ENCODE measurements at places on chromosomes 2 and 18.

GRCh38 chr18:60471652-60472051, 99.1 kb upstream of the MC4R start:
- DNase-seq: no peak

DNA sequence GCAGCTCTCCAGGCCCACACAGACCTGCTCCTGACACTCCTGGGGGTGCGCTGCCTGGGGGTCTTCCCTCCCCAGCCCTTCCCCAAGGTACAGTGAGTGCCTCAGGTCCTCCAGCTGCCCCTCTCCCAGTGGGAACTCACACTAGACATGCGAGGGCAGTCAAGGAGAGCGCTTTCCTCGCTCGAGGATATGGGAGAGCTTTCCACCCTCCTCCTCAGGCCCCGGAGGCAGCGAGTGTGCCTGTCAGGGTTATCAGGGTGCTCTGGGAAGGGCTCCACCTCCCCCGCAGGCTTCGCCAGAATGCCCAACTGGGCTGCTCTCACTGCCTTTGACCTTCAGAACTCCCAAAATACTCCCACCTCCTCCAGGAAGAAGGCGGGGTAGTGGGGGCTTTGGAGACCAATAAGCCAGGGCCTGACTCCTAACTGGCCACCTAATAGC, 85.7 kb upstream of the LAPTM4A start:
- DNase-seq: no peak

- no peak for DNase-seq
Measured at GRCh38 chr18:57981308-57982028, 62.6 kb upstream of the NEDD4L start.

- DNase-seq: no peak
Measured at GRCh38 chr18:76999077-76999476, 133.5 kb downstream of the MBP start.

- DNase-seq: no peak
Measured at GRCh38 chr18:23617412-23618014, 31.2 kb upstream of the NPC1 start.

DNA sequence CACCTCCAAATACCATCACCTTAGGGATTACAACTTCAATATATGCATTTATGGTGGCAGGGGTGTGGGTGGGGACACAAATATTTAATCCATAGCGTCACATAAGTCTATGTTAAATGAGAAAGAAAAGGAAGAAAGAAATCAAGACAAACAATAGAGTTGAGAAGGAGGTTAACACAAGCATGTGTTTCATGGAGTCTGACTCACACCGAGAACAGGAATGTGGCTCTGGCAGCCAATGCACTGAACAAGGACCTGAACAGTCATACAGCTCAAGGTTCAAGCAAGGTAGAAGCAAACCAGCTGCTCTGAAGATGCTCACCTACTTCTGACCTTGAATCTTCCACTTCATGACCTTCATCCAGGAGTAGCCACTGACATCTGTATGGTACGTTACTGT, 36.2 kb upstream of the LPIN1 start:
- DNase-seq: no peak

- no peak for DNase-seq
Measured at GRCh38 chr18:57027190-57027708, 119.6 kb upstream of the BOD1L2 start.

DNA sequence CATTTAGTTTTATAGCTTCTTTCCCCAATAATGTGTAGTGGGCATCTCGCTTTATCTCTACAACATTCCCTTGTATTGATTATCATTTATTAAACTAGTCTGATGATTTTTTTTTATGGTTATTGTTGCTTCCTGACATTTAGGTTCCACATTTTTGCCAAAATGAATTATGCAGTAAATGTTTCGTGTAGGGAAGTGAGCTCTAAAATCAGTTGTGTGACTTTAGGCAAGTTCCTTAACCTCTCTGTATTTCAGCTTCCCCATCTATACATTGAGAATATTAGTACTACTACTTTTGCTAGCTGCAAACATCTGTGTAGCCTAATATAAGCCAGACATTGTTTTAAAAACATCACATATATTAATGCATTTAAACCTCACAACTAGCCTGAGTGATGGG, 22.9 kb downstream of the SOCS6 start:
- DNase-seq: no peak

GRCh38 chr2:50116096-50117010, 915.6 kb downstream of the NRXN1 start:
- no peak for DNase-seq

DNA sequence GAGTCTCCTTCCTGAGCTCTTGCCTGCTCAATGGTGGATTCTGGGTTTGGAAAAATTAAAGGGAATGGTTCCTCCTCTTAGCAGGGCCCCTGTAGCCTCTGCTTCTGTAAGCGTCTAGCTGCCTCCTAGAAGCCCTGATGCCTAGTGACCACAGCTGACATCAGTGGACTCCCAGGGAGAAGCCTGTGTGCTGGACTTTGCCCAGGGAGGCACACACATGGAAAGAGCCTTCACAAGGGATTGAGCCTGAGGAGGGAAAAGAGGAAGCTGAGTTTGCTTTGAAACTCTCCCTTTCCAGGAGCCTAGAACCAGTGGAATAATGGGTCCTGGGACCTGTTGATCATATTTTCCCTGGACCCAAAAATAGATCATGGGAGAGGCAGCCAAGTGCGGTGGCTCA, 1.4 kb upstream of the CFAP65 start:
- DNase-seq: no peak

GRCh38 chr2:166609183-166609959, 115.3 kb upstream of the SCN7A start:
- no peak for DNase-seq

- no peak for DNase-seq
Measured at GRCh38 chr2:220226076-220226475, 598.6 kb downstream of the SLC4A3 start.

- DNase-seq: peak; percentile 17
Measured at GRCh38 chr18:37778417-37779165, 213.0 kb upstream of the CELF4 start.

DNA sequence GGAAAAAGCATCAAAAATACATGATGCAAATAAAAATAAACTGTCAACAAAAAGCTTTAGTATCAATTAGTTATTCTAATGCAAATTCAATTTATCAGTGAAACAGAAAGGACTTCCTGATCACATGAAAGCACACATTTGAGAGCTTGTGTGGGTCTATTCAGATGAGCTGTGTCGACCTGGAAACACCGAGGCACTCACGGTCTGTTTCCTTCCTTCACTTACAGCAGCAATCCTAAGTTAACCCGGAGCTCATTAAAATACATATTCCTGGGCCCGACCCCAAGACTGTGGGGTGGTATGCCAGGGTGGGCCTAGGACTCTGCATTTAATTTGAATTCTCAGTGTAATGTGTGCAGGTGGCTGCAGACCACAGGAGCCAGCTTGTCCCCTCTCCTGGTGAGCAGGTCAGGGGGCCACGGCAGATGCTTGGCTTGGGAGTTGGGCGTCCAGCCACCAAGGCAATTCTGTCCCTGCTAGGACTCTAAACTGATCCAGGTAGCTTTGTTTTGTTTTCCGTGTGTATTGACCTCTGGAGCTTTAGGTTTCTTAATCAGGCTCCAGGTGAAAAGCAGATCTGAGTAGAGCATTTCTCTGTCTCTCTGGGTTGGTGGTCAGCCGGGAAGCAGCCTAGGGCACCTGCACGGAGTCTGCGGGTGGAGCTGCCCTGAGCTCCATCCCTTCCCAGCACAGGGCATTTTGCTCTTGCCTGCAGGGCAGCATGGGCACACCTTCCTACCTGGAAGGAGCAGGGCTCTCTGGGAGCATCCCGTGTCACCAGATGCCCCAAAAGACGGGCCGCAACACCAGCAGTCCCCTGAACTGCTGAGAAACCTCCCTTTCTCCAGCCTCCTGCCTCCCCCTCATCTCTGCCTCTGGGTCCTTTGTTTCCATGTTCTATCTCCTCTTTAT, 9.0 kb downstream of the MBP start:
- DNase-seq: no peak

DNA sequence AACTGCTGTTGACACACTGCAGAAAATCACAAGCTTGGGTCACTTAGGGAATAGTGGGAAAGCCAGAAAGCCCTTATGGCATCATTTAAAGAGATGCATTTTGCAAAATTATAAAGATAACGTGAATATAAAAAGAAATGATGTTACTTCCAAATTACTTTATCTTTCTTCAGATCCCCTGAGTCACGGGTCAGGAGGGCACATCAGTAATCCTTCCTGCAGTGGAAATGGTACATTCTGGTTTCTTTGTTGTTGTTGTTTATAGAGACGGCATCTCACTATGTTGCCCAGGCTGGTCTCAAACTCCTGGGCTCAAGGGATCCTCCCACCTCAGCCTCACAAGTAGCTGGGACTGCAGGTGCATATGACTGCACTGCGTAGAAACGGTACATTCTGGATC, 9.8 kb upstream of the EPG5 start:
- no peak for DNase-seq

- no peak for DNase-seq
Measured at GRCh38 chr2:139218181-139218580, 438.0 kb upstream of the NXPH2 start.

DNA sequence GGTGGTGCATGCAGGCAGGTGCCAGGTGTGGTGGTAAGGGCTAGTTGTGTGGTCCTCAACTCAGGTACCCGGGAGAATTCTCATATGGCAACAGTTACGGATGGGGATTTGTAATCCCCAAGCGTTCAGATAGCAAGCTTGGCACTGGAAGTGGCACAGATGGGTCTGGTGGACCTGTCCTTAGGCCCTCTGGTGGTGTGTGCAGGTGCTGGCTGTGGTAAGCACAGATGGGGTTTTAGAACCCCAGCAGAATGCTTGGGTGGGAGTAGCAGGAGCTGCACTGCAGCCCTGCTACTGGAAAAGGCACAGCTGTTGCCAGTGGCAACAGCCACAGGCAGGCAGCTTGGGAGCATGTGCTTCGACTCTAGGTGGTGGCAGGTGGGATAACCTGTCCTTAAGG, 948.2 kb upstream of the FAM98A start:
- no peak for DNase-seq

DNA sequence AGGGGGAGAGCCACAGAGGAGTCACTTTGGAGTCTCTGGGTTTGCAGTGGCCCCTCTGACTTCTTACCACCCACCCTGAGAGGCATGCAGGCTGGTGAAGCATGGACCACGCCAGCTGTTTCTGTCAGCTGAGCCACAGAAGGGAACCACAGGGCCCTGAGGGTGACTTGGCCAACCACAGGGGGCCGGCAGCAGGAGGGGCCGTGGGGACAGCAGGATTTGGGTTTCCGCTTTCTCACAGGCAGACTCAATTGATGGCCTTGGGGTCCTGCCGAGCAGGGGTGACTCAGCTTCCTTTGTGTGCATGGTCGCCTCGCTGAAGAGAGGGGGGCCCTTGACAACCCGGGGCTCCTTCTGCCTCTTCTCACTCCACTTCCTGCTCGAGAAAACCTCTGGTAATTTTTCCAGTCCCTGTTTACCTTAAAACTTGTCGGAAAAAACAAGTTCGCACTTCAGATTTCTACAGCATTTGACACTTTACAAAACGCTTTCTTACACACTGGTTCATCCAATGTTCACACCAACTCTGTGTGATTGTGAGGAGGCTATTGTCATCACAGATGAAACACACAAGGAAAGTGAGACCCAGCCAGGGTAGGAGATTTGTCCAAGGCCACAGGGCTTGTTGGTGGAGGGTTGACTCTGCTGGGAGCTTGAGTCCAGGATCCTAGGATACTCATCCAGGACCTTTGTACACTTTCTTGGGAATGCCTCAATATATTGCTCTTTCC, 311.2 kb downstream of the LPIN1 start:
- no peak for DNase-seq

- DNase-seq: no peak
Measured at GRCh38 chr2:134689315-134689714, 29.5 kb downstream of the TMEM163 start.

GRCh38 chr2:36277881-36278523, 77.6 kb upstream of the CRIM1 start:
- no peak for DNase-seq

DNA sequence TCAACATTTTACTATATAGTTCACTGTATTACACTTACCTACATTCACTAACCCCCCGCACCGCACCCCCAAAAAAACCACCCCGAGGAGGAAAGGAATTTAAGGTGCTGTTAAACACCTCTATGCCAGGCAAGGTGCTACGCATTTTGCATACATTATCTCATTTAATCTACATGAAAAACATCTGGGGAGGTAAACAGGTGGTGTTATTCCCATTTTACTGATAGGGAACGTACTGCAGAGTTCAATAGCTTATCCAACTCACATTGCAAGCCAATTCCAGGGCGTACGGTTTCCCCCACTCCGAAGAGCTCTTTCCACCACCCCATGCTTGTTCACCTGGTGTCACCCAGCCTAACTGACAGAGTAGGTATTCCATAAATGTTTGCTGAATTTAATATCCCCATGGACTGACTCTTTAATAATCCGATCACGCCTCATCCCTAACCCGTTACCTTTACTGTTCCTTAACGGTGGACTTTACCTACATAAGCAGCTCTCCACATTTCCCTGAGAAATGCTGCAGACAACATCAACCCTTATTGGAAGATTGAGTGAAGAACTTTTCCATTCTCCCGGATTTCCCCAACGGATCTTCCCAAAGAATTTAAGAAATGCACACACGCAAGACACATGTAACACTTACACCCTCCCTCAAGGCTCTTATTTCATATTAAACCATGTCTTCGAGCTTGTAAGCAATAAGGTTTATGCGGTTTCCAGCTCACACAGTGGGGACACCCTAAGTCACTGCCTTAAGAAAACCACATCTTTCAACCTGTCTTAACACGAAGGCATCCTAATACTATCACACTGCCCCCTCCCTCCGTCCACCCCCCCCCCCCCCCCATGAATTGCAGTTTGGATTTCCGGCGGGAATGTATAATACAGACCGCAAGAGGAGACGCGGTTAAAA, 1.2 kb downstream of the RAPH1 start:
- no peak for DNase-seq

- DNase-seq: no peak
Measured at GRCh38 chr2:218020281-218020680, 17.5 kb upstream of the TNS1 start.

DNA sequence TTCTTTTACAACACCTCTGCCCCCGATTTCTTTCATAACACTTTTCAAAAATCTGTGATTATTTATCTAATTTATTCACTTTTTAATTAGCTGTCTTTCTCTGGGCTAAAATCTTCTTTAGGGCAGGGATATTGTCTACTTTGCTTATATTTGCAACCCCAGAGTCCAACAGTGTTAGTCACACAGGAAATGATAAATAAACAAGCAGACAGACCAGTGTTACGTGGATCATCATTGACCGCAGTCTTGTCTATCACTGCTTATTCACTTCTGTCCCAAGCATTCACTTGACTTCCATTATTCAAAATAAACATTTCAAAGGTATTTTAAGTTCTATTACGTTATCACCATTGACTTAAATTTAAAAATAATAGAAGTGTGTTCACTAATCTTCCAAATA, 237.6 kb upstream of the UBE2E3 start:
- DNase-seq: no peak

GRCh38 chr18:41096504-41096903, 858.5 kb upstream of the PIK3C3 start:
- DNase-seq: no peak

- DNase-seq: no peak
Measured at GRCh38 chr2:225996462-225996828, 596.9 kb downstream of the NYAP2 start.

GRCh38 chr2:73075477-73076373, 4.2 kb upstream of the SFXN5 start:
- no peak for DNase-seq

- no peak for DNase-seq
Measured at GRCh38 chr2:138515092-138515491, 13.5 kb downstream of the SPOPL start.

All from stimulated activated CD4-positive, alpha-beta T cell treated with anti-CD3 and anti-CD28 coated beads, Interleukin-4, amount 100 ng/mL, for 1 hour (primary cell).